ENCODE measurements at places on chromosomes 7 and 10.

- no peak for DNase-seq
Observed at GRCh38 chr7:81111358-81111757, 192.5 kb upstream of the SEMA3C start.

DNA sequence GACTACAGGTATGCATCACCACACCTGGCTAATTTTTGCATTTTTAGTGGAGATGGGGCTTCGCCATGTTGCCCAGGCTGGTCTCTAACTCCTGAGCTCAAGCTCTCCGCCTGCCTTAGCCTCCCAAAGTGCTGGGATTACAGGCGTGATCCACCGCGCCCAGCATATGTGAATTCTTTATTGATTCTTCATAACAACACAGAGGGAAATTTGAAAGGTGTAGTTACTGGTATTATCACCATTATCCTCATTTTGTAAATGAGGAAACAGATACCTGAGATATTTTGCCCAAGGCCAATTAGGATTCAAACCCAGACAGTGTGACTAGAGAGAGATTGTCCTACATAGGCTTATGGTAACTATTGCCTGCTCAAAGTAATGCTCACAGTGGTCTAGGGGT, 22.6 kb downstream of the TCF7L2 start:
- DNase-seq, result no peak

DNA sequence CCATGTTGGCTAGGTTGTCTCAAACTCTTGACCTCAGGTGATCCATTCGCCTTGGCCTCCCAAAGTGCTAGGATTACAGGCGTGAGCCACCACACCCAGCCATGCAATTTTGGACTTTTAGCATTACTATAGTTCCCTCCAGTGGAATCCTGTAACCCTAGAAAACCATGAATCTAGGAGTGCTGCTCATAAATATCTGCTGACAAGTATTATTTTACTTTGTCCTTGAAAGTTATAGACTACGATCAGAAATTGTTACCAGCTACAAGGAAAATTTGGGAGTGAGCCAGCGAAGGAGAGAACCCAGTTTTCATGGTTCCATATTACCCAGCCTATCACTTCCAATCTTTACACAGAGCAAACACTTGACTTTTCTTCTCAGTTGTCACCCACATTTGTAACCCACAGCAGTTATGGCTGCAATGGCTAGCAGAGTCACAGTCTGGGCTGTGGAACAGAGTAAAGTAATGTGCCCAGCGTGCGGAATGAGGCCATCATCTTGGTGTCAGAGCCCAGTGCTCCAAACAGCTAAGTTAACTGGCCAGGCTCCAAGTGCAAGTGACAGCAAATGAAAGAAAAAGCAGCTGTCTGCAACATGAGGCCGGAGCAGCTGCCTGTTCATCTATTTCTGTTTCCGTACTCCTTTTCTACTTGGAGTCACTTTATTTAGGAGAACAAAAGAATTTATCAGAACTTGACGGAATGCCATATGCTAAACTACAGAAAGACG, 29.9 kb downstream of the ZC3HC1 start:
- DNase-seq, result no peak

- DNase-seq, result no peak
Observed at GRCh38 chr7:74657692-74658177, at the start of gene GTF2I. Gene GTF2I, plus strand, starts transcription at chr7:74657718. Its CDS starts 31,411 bp downstream, at chr7:74689129.

DNA sequence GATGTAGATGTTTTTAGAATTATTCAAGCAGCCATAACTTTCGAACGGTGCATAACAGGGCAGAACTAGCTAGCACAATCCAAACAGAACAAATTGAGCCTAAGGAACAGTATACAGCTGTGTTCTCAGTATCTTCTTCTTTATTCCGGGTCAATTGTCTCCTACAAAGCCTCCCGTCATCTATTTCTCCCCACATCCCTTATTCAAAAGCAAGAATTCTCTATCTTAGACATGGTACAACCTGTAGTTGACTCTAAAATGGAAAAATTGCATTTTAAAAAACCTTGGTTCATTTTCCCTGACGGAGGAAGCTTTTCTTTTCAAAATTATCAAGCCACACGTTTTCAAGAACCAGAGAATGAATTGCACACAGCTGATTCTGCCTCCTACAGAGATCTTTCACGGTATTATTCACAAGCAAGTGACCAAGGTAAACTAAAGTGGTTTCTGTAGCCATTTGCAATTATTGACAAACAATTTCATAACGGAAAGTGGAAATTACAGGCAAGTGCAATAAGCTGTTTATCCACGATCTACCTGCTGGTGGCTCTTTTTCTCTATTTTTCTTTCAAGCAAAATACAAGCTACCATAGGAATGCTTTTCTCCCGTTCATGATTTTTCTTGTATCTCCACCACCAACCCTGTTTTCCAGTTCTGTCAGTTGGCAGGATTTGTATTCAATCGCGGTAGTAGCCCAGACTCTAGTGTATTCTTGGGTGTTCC, 2.3 kb downstream of the GRM8 start:
- DNase-seq, result no peak

DNA sequence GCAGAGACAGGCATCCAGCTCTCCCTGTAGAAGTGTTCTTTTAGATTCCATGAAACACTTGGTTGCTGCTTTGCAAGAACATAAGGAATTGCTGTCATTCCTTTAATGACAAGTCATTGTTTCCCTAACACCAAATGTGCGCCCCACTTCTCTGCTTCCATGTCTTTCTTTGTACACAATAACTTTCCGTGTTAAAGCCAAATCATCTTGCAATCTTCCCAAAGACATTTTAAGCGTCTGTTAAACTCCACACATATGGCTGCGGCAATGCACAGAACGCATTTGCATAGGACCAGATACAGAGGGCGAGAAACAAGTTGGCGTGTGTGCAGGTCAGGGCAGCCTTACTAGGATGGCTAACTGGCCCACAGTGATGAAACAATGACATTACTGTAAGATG, 399.3 kb upstream of the PRKCQ start:
- no peak for DNase-seq

GRCh38 chr7:138154661-138155060, 78.4 kb downstream of the AKR1D1 start:
- DNase-seq, result no peak

DNA sequence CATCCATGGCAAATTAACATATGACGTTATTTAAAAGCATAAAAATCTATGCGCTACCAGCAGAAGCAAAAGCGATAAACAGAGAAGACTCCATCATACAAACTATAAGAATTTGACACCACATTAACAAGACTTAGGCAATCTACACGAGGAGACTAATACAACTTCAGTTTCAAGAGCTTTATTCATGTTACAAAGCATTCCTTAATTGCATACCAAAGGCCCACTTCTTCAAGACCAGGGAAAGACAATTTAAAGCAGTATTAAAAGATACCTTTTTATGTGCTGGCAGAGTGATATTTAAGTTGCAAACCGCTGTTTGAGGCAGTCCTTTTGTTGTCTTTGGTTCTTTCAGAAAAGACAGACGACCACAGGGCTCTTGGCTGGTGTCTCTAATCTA, 176.0 kb upstream of the CCDC6 start:
- no peak for DNase-seq

DNA sequence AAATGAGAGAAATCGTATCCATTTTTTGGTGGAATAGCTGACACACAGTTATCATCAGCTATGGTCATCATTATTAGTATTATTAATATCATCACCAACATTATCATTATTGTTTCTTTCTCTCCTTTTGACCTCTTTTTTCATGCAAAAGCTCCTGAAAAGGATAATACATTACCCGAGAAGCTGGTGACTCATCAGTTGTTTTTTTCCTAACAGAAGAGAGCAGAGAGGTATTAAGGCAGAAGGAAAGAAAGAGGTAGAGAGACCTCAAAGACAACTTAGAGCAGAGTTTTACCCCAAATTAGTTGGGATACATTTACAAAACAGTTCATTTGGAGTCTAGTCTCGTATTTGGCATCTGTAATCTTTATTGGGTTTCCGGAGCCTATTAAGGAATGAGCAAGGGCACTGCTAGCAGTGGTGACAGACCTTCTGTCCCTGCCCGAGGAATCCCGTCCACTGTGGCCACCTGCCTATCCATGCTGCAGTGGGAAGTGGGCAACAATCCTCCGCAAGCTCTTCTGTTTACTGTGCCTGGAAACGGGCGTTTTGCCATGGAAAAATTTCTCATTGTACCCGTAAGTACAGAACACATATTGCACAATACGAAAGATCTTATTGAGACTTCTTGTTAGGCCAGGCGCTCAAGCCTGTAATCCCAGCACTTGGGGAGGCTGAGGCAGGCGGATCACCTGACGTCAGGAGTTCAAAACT, 170.0 kb upstream of the MKLN1 start:
- DNase-seq, result no peak

DNA sequence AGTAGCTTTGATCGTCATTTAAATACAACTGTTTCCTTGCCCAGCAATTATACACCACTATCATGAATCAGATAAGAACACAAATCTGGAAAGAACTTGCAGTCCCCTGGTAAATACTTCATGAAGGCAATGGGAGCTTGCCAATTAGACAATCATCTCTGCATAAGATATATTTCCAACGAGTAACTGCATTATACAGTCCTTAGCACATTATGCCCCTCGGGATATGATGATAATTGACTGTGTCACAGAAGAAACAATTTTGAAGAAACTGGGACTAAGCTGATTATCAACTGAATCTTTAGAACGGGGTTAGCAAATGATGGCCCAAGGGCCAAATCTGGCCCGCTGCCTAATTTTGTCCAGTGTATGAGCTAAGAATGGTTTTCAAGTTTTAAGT, 155.7 kb downstream of the TRIL start:
- no peak for DNase-seq

GRCh38 chr7:29749701-29750321, 56.5 kb upstream of the WIPF3 start:
- DNase-seq, result no peak

- DNase-seq, result peak; percentile 52
Observed at GRCh38 chr10:22251751-22252223, 34.0 kb upstream of the EBLN1 start.

DNA sequence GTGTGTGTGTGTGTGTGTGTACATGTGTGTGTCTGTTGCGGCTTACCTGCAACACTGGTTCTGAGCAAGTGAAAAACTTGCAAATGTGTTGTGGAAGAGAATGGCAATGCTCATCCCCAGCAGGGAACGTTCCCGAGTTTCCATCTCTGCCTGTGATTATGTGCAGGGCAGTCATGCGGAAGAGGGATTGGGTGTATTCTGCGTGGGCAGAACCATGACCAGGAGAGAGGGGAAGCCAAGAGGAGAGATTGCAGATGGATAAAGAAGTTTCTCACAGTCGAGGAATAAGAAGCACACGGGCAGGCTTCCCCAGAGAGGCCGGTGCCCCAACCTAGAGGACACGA, 99.9 kb downstream of the CTBP2 start:
- no peak for DNase-seq

Data from stimulated activated CD4-positive, alpha-beta T cell treated with anti-CD3 and anti-CD28 coated beads, Interleukin-12 subunit alpha, Interleukin-12 subunit beta, amount 100 ng/mL, for 24 hours (primary cell).